ENCODE measurements at places on chromosomes 6 and 20. TPM values are rescaled to one million over a fixed set of nuclear protein-coding genes. Genes with fewer than 3 reads are reported as not detected.

DNA sequence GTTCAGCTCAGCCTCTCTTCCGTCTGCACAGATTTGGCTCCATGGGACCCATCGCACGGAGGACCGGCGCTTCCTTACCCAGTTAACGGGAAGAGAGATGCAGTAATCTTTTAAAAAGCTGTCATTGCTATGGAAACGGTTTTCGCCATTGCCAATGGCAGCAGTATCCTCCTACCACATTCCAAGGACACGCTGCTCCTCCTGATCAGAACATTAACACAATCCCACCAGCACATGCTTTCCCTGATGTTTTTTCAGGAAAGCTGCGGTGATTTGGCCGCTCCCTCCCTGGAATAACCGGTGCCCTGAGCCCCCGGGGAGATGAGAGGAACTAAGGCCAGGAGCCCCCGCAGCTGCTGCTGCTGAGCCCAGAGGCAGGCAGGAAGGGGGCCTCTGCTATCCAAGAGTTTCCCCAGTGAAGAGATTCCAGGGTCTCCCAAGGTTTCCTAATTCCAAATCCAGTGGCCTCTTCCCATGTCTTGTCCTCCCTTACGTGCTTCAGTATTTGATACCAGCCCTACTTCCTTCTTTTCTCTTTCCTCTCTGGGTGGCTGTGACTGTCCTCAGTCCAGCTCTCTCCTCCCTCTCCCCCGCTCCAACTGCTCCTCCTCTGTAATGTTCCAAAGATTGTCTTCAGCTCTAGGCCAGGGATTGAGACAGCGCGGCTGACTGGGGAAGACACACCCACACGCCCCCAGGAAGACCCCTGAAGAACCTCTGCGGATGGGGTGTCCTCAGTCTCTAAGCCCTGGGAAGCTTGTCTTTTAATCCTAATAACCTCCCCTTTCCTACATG lies 2.6 kb downstream of the BNIP5 start:
- DNase-seq, result no peak

DNA sequence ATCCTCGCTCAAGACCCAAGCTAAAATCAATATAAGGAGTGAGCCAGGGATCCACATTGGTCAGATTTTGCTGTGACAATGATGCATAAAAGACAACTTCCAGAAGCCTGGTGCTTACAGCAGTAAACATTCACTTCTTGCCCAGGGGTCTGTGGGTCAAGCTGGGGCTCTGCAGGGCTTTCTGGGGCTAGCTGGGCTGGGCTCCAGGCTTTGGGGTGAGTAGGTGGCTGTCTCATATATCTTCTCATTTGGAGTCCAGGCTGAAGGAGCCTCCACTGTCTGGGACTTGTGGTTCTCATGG lies 25.8 kb upstream of the TOP1 start:
- no peak for DNase-seq

Gene TBX18
- polyA plus RNA-seq, result 0.02 TPM

Gene LAMA4
- polyA plus RNA-seq, result 0.95 TPM

DNA sequence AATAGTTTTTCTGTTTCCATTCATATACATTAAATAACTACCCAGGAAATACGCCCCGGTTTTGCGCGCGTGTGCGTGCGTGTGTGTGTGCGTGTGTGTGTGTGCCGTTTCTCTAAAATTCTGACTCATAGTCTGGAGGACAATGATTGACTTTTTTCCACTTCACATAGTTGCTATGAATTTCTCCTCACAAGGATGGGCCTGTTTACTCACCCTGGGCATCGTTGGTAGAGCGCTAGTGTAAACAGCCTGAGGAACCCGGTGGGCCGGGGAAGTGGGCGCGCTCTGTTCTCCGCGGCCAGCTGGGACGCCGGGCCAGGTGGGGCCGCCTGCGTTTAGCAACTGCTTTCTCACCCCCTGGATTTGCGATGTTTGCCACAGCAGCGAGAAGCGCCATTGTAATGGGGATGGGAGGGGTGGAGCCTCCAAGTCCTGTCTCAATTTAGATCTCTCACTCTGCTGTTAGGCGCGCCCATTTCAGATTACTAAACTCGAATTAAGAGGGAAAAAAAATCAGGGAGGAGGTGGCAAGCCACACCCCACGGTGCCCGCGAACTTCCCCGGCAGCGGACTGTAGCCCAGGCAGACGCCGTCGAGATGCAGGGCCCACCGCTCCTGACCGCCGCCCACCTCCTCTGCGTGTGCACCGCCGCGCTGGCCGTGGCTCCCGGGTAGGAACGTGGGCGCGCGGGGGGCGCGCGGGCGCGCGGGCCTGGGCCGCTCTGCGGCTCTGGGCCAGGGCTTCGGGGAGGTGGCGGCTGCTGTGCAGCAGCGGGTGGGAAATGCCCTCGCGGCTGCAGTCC lies at the start of gene CD109:
Gene CD109, plus strand, starts transcription at position 585 of the 803 bp plus-strand sequence. Its CDS starts 13 bp downstream, at position 598.
- peak; percentile 33 for DNase-seq

Gene ZNF831
- polyA plus RNA-seq, result not detected

DNA sequence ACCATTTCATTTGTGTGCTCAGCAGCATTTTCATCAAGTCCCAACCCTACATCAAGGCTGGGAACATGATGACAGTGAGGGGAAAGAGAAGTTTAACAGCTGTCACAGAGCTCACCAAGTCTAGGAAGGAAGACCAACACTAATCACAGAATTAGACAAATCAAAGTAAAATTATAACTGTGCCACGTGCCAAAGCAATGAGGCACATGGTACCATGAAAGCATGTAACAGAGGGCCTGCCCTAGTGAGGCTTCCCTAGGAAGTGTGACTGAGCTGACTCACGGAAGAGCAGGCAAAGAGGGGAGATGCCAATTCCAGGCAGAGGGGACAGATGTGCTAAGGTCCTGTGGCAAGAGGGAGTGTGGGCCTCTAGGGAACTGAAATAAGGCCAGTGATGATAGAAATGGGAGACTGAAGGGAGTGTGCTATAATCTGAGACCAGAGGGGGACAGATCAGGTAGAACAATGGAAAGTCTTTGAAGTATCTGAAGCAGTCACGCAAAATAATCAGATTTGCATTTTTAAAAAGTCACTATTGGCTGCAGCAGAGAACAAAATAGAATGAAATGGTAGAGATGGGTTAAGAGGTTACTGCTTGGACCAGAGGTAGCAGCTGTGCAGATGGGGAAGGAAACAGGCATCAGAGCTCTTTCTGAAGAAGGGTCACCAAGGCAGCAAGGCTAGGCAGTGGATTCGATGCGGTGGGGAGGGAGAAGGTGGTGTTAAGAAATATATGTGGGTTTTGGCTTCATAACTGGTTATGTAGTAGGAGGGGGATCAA lies 86.8 kb downstream of the GPR6 start:
- DNase-seq, result no peak

GRCh38 chr20:50267041-50267865 lies 76.6 kb downstream of the CEBPB start:
- peak; percentile 72 for DNase-seq

Measured in H1 (cell line).